ENCODE measurements at places on chromosomes 5 and 9. TPM values are rescaled to one million over a fixed set of nuclear protein-coding genes. Genes with fewer than 3 reads are reported as not detected.

Gene CCIN
- 0.03 TPM for polyA plus RNA-seq

Gene SLCO6A1
- not detected for polyA plus RNA-seq

Gene PDZD2
- 1.5 TPM for polyA plus RNA-seq

Gene HAVCR1
- 0.01 TPM for polyA plus RNA-seq

Gene SLC2A8
- 20.3 TPM for polyA plus RNA-seq

Gene DRD1
- not detected for polyA plus RNA-seq

Gene RNF180
- 0.62 TPM for polyA plus RNA-seq

Gene PDLIM4
- polyA plus RNA-seq, result 1.8 TPM

Gene ACTBL2
- not detected for polyA plus RNA-seq

Gene GDNF
- polyA plus RNA-seq, result 7.0 TPM

Gene FBN2
- 0.03 TPM for polyA plus RNA-seq

Gene TARS1
- polyA plus RNA-seq, result 56.4 TPM

Gene KIF24
- polyA plus RNA-seq, result 0.18 TPM

Gene AJM1
- polyA plus RNA-seq, result 1.7 TPM

Gene TAF1L
- not detected for polyA plus RNA-seq

Gene TRAF2
- 11.1 TPM for polyA plus RNA-seq

Gene CYSRT1
- polyA plus RNA-seq, result 1.1 TPM

Gene NTRK2
- 0.46 TPM for polyA plus RNA-seq

Gene SLC6A19
- not detected for polyA plus RNA-seq

Gene PCDHGA5
- polyA plus RNA-seq, result 0.38 TPM

Gene FIBCD1
- 0.01 TPM for polyA plus RNA-seq

Gene GBGT1
- polyA plus RNA-seq, result 2.7 TPM

Gene KIAA0825
- 0.57 TPM for polyA plus RNA-seq

Gene HAVCR2
- polyA plus RNA-seq, result 1.4 TPM

Gene EIF4E1B
- 0.04 TPM for polyA plus RNA-seq

Gene PCDHB12
- 0.21 TPM for polyA plus RNA-seq

Data from psoas muscle (tissue), 8 donors.